Dorsolateral prefrontal cortex (tissue), 122 donors: ENCODE measurements at places on chromosomes 13 and 19. TPM values are rescaled to one million over a fixed set of nuclear protein-coding genes. Genes with fewer than 3 reads are reported as not detected.
A peak's percentile ranks its signal among the peaks of the same experiment; 100 is the strongest.

DNA sequence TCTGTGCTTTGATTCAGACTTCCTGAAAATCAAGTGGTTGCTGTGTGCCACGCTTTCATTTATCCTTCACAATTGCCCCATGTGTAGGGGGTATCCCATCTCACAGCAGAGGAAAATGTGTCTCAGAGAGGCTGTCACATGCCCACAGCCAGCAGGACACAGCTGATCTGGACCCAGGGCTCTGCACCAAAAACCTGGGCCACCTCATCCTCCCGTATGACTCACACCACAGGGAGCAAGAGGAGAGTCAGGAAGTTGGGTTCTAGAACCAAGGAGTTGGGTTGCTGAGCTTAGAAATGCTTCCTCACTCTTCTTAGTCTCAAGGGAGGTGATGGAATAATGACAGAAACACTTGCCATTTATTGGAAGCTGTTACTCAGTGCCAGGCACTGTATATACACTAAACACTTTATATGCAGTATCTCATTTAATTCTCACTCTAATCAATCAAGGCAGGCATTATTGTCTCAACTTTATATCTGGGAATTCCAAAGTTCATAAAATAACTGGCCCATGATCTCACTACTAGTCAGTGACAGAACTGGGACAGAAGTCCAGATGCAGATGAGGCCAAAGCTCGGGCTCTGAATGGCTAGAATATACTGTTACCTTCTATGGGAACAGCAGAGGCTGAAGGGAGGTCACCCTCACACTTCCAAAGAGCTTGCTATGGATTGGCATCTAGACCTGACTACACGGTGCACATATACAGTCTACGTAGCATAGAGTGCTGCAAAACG lies 47.7 kb upstream of the ATP12A start:
- no peak for DNase-seq

Gene DAND5
- total RNA-seq = 0.26 TPM

- no peak for DNase-seq
Measured at GRCh38 chr13:44710576-44710975, 134.4 kb upstream of the TSC22D1 start.

Gene ZNF91
- 154 TPM for total RNA-seq

Gene PTGIR
- not detected for total RNA-seq

Gene SIGLEC6
- total RNA-seq = 0.29 TPM

- peak; percentile 61 for DNase-seq
Measured at GRCh38 chr19:33193865-33194362, at the start of gene LRP3. TSS of gene LRP3 (plus strand) at chr19:33194330. CDS start at chr19:33194786, 456 bp downstream.

- DNase-seq = no peak
Measured at GRCh38 chr13:113887700-113888201, 23.9 kb upstream of the GAS6 start.

DNA sequence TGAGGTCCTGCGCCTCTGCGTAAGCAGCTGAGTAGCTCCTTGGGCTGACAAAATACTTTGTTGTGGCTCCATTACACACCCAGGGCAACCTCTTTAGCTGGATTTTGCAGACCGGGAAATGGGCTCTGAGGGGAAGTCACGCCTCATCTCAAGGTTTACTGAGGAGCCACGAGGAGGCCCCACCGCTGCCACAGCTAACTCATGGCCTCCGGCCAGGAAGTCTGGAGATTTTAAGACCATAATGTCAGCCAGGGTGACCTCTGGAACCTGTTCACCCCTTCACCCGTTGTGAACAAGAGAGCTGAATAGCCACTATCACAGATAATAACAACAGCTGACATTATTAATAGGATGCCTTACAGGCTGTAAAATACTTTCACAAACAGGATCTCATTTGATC lies 351.3 kb upstream of the TMTC4 start:
- no peak for DNase-seq

Gene TTYH1
- total RNA-seq = 349 TPM

DNA sequence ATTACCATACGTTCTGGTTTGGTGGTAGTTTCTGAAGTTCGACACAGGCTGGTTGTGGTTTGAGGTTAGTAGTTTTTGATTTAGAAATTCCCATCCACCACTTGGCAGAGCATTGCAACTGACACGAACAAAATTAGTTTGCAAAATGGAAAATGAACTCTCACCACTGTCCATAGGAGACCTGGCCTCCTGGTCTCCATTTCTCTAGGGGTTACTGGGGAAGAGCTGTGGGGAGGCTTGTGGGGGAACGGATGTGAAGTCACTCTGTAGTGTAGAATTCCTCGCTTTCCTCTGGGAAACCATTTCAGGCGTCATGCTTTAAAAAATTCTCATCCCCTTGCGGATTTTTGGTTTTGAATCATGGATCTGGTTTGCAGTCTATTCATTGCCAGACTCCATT lies 321.5 kb upstream of the MAB21L1 start:
- no peak for DNase-seq
